ENCODE measurements at places on chromosomes 6 and 20.

GRCh38 chr6:65719101-65719500 is 12.1 kb upstream of the EYS start:
- DNase-seq: no peak

DNA sequence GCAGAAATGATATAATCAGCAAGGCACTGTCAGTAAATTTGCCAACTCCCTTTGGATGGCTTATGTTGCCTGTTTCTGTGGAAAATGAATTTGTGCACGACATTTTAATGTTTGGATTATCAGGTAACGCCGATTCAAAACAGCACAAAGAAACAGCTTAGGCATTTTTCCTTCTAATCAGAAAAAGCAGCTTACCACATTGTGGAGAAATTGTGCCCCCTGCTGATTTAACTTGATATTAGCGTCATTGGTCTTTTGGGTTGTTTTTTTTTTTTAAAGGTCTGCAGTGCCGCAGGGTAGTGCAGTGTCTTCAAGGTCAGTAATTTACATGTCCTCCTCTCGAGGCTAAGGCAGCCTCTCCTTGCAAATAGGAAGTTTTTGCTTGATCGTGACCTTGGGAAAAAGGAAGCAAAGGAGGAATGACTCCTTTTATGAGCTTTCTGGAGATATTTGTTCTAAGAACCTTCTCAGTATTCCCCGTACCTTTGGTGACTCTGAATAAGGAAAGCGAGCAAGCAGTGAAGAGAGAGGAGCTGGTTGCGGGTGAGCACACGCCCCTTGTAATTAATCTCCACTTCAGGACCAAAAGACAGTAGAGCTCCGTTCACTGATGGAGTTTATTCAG is 79.1 kb downstream of the ELOVL4 start:
- peak; percentile 83 for DNase-seq

GRCh38 chr20:59721386-59721785 is 117.0 kb downstream of the PHACTR3 start:
- DNase-seq: no peak

GRCh38 chr6:155542036-155542435 is 86.4 kb upstream of the NOX3 start:
- no peak for DNase-seq

DNA sequence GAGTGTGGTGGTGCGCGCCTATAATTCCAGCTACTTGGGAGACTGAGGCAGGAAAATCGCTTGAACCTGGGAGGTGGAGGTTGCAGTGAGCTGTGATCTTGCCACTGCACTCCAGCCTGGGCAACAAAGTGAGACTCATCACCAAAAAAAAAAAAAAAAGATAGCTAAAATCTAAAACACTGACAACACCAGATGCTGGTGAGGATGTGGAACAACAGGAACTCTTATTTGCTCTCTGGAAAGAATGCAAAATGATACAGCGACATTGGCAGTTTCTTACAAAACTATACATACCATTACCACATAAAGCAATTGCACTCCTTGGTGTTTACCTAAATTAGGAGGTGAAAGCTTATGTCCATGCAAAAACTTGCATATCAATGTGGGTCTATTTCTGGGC is 63.5 kb upstream of the SMIM29 start:
- no peak for DNase-seq

- DNase-seq: peak; percentile 91
Measured at GRCh38 chr6:31125162-31125561, 4.9 kb upstream of the CDSN start.

GRCh38 chr6:122563364-122564052 is 46.7 kb upstream of the PKIB start:
- DNase-seq: no peak

DNA sequence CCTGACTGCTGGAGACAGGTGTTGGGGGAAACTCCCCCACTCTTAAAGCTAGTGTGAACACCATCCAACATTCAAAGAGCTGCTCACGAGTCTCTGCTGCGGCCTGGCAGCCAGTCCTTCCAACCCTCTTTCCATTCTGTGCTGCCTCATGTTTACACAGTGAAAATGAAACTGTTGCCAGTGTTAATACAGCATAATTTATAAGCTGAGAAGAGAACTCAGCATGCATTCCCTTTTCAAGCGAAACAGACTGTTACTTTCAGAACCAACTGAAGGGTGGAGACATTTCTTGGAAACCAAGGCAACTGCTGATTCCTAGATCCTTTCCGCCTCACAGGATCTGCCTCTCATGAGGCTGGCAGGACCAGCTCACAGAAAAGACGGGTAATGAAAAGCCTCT is 533.8 kb upstream of the ID4 start:
- DNase-seq: no peak

GRCh38 chr6:159174263-159174969 is 5.2 kb downstream of the FNDC1 start:
- peak; percentile 69 for DNase-seq

DNA sequence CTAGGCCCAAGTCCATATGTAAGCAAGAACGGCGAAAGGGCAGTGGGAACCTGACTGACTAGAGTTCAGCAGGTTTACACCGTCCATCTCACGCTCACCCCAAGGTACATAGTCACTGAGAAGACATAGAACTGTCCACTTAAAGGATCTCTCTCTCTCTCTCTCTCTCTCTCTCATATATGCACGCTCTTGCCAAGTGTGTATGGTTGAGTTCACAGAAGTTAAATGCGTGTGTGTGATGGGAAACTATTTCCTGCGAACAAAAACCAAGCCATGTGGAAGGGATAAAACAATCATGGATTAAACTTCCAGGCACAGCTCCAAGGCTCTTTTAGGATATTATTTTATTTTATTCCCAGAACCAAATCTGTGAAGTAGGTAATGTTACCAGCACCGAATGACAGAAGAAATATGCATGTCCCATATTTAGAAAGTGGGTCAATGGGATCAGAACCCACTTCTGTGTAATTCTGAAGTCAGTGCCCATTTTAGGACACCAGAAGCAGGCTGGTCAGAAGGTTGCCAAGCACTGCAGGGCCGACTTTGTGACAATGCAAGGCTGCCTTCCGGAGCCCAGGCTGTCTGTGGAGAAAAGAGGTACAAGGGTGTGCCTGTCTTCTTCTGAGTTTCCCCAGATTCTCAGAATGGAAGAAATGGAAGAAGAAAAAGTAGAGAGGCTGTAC is 49.2 kb upstream of the MAP7 start:
- DNase-seq: no peak

DNA sequence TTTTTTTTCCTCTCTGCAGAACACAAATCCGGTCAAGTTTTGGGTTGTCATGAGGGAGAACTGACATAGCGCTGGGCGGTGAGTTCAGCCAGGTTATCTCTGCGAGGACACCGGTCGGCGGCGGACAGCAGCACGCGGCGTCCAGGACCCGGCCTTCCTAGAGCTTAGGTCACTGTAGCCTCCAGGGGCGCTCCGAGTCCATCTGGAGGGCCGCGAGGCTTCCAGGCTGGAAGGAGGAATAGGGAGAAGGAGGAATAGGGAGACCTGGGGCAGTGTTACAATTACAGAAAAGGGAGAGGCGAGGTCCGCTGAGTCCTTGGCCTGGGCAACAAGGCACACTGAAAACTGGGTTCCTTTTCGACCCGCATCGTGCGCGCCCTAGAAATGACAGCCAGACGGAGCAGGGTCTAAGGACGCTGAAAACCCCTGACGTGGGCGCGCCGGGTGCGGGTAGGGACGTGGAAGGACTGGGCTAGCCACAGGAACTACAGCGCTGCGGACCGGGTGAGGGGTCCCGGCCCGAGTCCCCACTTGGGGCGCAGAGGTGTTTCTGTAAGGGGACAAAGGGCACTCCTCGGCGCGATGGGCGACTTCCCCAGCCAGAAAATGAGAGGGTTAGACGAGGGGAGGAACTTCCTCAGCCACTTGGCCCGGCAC is 536 bp upstream of the FNDC1 start:
- DNase-seq: no peak

DNA sequence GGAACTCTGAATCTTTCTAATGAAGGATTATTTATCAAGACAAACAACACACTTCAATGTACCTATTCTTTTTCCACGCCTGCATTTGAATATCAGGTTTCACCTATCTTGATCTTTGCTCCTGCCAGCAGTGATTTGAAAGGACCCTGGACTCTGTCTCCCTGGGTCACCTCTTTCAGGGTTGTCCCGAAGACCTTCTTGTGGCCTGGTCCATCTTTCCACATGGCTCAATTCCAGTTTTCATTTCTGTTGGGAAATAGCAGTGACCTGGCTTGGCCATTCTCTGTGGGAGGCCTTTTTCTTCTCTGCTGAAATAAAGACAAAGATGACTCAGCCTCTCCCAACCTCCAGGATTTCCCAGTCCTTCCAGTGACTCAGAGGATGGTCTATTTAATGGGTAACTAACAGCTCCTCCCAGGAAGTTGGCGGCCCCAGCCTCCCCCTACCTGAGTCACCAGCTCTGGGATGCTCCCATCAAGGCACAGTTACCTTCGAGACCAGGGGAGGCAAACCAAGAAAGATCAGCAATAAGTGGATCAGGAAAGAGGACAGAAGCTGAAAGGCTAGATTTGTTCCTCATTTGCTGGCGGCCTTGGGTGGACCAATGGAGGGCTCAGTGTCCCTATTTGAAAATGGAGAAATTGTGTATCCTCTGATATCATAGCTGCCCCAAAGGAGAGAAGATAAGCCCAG is 120.2 kb upstream of the RNF24 start:
- peak; percentile 99 for DNase-seq

GRCh38 chr6:20497216-20498040 is 36.8 kb upstream of the CDKAL1 start:
- DNase-seq: no peak

- peak; percentile 45 for DNase-seq
Measured at GRCh38 chr6:9463311-9463710, 951.6 kb downstream of the TFAP2A start.

DNA sequence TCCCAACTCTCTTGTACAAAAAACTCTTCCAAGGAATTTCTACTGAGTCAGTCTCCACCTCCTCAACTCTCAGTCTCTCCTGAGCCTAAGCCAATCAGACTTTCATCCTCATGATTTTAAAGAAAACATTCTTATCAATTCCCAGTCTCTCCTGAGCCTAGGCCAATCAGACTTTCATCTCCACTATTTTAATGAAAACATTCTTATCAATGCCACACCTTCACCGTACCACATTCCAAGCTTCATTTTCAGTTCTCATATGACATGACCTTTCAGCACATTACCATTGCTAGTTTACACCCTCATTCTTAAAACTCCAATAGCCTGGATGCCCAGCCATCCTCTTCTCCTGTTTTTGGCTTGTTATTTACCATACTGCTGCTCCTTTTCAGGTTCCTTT is 42.5 kb downstream of the SYNE1 start:
- no peak for DNase-seq

GRCh38 chr6:25576919-25577318 is 75.1 kb upstream of the SCGN start:
- no peak for DNase-seq
